Spleen (tissue), 13 donors: ENCODE measurements at places on chromosomes 16 and 17. TPM values are rescaled to one million over a fixed set of nuclear protein-coding genes. Genes with fewer than 3 reads are reported as not detected.

DNA sequence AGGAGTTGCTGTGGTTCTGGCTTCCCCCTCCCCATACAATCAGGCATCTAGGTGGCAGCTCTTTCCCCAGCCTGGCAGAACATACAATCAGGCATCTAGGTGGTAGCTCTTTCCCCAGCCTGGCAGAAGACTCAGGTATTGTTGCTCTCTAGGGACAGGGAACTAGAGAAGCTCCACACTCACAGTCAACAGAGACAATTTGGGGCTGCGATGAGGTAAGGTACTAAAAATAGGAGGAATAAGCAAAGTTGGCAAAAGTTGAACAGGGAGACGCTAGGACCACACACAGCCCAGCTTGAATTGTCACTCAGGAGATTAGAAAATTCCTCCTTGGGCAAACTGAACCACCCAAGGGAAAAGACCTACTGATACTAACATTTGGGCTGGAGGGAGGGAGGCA lies 315.5 kb upstream of the CDH5 start:
- no peak for DNase-seq

DNA sequence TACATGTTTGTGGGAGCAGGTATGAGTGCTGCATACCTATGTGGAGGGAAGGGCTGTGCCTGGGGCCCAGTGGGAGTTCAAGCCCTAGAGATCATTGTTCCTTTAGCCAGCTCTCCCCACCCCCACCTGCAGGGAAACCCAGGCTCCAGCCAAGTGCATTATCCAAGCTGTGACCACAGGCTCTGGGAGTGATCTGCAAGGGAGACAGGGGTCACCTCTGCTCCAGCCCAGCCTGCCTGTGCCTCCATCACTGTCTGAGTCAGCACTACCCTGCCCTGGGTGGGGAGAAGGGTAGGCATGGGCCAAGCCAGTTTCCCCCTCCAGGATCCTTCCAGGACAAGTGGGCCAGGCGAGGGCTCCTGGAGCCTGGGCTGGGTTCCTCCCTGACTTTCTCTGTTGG lies 32.1 kb upstream of the SBK1 start:
- DNase-seq: no peak

GRCh38 chr16:57798953-57799599 lies 3.2 kb downstream of the KIFC3 start:
- no peak for DNase-seq

DNA sequence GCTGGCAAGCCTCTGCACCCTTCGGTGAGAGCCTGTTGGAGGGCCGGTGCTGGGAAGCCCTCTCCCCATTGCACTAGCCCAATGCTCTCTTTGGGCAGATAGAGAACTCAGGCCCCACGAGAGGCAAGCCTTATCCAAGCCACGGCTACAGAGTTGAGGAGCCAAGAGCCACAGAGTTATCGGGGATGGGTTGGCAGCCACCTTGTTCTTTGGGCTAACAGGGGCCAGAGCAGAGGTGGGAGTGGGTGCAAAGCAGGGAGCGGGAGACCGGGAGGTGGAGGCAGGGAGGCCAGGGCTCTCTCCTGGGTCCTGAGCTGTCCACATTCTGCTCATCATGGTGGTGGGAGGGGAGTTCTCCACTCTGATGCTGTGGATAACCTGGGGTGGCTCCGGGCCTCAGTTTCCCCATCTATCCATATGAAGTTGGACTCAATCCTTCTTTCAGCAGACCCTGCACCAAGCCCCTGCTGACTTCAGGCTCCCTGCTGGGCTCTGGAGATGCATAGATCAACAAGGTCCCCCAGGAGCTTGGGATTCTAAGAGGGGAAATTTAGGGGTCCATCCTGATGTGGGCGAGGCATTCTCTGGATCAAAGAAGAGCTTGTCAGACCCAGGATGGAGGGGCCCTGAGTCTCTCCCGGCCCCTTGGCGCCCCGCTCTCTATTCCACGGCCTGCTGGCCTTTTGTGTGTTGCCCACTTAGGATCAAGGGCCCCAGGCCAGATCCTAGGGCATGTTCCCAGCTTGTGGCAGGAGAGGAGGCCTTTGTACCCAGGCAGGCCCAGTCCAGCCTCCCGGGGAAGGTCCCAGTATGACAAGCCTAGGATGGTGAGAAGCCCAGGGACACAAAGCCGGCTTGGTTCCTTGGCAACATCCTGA lies 557 bp upstream of the CX3CL1 start:
- DNase-seq: no peak

- DNase-seq: no peak
Observed at GRCh38 chr17:69858460-69858859, 216.6 kb upstream of the KCNJ16 start.

GRCh38 chr16:47699106-47699505 lies 238.0 kb downstream of the PHKB start:
- no peak for DNase-seq

- DNase-seq: no peak
Observed at GRCh38 chr16:65875381-65876055, 491.0 kb upstream of the CDH5 start.

DNA sequence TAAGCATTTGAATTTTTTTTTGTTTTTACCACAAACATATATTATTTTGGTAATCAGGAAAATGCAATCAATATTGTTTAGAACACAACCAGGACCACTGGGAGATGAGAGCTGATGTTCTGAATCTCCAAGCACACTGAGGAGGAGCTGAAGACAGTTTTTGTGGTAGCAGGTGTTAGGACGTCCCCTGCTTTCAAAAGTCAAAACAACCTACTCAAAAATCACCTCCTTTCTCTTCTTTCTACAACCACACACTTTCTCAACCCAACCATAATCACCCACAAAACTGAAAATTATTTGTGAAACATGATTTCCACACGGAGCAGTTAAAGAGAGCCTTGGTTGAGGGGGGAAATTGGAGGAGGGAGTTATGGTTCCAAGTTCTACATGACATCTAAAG lies 26.7 kb upstream of the CFAP20 start:
- DNase-seq: no peak

DNA sequence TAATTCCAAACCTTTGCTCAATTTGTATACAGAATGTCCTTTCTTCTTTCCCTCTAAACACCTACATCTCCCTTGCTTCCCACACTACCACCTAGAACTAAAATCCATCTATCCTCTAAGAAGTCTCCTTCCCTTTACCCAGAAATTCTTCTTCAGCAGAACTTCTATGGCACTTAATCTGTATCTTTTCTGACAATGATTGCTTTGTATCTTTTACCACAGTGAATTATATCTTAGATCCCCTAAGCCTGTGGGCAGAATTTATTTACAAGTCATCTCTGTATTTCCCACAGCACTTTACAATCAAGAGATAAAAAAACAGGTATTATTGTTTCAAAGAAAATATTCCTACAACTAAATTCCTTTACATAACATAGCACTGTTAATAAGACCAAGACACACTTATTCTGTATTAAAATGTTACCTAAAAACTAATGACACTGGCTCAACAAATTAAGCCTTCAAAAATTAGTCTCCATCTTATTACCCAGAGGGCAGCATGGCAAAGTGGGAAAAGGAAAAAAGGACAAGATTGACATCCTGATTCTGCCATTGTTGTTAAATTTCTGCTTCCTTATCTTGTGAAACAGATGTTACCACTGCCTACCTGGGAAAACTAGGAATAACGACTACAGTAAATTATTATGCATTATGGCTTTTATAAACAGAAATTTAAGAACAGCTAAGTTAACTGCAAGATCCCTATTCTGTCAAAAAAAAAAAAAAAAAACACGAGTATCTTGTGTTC lies 42.8 kb downstream of the KANSL1 start:
- no peak for DNase-seq

DNA sequence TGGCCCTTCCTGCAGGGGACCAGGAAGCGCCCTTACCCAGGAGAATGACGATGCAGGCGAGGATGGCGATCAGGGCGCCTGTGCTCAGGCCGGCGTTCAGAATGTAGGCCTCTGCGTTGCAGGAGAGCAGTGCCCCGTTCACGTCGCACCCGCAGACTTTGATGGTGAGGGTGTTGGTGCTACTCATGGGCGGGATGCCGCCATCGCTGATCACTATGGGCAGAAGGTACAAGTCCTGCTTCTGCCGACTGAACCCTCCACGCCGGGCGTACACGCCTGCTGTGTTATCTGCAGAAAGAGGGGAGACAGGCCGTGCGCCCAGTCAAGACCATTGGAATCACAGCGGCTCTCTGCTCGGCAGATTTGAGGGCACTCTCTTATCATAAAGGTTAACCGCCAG lies 171.1 kb downstream of the CDH11 start:
- DNase-seq: peak; percentile 73

DNA sequence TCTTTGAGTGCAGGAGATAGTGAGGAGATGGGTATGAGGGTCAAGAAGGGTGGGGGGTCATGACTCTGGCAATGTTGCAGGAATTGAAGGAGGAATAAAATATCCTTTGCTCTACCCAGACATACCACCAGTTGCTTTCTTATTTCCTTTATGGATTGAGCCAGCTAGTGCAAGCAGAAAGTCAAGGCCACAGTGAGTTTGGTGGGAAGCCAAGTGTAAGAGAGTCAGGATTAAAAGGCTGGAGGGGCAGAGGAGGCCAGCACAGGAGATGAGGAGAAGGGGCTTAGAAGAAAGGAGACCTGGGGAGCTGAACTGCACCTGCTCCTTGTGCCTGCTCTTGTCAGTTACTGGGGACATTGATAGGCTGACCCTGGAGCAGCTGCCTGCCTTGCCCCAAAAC lies 16.1 kb downstream of the PIRT start:
- no peak for DNase-seq

Gene NOG
- total RNA-seq: not detected
